Fibroblast of skin of scalp (primary cell): ENCODE measurements at places on chromosomes 7 and 10.

GRCh38 chr10:71220689-71221540, 8.5 kb downstream of the UNC5B start:
- DNase-seq = no peak

DNA sequence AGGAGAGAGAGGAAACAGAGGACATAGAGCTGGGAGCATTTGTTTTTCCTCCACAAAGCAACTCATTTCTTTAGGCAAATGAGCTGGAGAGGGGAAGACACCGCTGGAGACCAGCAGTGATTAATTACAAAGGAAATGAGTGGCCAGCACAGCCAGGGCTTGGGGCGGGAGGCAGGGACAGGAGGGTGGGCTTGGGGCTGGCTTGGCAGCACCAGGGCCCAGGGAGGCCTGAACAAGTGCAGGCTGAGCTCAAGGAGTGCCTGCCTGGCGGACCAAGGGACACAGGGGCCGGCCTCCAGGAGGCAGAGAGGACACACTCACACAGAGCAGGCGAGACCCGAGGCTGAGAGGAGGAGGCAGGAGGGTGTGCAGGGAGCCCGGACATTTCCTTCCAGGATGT, 149.0 kb upstream of the UNC5B start:
- no peak for DNase-seq

DNA sequence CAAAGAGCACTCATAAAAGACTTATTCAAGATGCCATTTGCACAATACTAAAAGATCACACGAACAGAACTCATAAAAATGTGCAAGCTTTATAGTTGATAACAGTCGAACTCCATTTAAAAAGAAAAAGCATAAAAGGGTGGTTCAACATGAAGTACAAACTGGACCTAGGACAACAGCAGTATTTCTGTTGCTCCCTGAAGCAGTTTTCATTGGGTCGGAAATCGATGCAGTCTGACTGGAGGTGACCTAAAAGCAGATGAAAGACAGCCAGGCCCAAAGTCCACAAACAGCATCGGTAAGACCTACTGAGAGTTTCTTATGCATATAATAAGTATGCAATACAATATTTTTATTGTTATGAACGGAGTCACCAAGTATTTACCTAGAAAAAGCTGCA, 23.9 kb downstream of the FAM171A1 start:
- DNase-seq = no peak

DNA sequence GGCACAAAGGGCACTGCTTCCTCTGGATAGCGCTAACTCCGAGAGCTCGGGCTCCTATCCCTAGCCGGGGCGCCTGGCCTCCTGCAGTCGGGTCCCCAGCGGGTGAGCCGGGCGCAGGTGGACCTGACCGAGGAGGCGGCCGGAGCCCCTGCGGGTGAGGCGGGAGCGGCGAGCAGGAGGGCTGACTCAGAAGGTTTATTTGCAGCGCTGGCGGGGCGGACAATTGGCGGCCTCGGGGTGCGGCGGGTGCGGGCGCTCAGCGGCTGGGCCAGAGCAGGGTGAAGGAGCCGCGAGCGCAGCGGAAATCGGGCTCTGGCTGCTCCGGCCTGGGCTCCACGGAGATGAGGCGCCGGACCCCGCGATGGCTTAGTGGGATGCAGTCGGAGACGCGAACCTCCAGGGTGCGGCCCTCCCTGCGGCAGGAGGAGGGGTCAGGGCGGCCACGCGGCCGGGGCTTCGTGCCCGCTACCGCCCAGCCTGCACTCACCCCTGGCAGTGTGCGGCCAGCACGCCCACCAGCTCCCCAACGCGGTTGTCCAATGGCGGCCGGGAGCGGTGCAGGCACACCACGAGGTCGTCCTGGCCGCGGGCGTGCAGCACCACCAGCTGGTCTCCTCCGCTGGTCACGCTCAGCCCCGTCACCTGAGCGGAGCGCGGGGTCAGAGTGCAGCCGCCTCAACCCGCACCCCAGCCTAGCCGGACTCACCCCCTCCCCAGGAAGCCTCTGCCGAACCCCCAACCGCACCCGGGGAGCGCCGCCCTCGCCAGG, 16.1 kb downstream of the MYO1G start:
- DNase-seq = peak; percentile 26

- no peak for DNase-seq
Measured at GRCh38 chr7:133077394-133077793, 4.5 kb downstream of the CHCHD3 start.

- no peak for DNase-seq
Measured at GRCh38 chr7:12174931-12175330, 36.2 kb upstream of the TMEM106B start.

- no peak for DNase-seq
Measured at GRCh38 chr7:33457039-33457438, 327.7 kb downstream of the BBS9 start.

GRCh38 chr7:42471573-42472174, 234.7 kb upstream of the GLI3 start:
- DNase-seq = no peak

DNA sequence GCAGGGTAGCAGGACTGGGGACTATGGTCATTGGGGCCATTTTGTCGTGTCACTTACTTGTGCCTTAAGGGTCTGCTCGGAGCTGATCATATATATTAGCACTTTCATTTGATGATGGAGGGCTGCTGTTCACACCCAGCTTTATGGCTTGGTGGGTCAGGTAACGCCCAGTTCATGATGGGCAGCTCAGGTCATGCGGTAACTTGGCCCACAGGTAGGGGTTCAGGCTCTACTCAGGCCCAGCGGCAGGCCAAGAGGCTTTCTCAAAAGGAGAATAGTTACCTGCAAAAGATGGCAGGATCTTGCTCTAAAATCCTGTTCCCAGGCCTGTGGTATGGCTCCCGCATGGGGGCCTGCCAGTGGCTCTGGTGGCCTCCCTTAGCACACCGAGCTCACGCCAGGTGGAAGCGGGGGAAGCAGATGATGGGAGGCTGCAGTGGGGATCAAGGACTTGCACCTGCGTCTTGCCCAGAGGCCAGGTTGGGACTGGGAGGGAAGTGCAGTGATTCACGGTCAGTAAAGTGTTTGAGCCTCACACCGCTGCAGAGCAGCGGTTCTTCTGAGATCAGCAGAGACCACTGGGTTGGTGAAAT, 109.5 kb downstream of the ADCY1 start:
- no peak for DNase-seq

DNA sequence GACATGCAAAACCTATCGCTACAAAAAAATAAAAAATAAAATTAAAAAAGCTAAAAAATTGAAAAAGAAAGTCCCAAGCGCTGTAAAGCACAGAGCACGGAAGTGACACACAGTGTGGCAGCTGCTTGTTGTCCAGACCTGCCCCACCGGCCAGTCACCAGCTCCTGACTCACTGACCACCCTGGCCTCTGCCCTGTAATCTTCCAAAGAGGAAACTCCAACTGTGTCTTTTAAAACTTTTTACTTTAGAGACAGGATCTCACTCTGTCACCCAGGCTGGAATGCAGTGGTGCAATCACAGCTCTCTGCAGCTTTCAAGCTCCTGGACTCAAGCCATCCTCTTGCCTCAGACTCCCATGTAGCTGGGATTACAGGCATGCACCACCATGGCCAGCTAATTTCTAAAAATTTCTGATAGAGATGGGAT, 23.6 kb downstream of the GNA12 start:
- peak; percentile 97 for DNase-seq

DNA sequence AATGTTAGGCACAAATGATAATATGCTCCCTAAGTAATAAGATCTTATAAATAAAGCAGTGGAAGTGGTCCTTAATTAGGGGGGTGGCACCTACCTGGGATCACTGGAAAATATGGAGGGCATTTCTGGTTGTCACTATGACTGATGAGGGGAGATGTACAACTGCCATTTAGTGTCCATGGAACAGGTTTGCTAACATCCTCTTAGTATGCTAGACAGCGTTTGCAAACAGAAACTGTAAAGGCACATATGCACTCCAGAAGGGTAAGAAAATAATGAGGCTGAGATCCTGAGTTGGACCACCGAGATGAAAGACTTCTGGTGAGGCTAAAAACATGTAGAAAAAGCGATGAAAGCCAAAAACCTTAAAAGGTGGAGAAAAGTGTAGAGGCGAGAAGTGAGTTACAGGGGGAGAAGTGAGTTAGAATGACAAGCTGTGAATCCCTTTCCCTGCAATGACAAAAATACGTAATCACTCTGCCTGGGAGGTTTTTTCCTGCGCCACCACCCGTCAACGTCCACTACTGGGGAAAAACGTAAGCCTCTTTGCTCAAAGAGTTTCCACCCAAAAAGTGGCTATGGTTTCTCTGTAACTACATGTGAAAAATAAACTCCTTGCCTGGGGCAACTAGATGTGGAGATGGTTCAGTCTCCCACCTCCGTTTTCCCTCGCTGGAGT, 767 bp downstream of the KRIT1 start:
- DNase-seq = peak; percentile 16

- DNase-seq = peak; percentile 0
Measured at GRCh38 chr7:13508586-13508985, 480.9 kb downstream of the ETV1 start.

- DNase-seq = peak; percentile 27
Measured at GRCh38 chr7:15620491-15621185, 58.8 kb upstream of the AGMO start.

GRCh38 chr10:70432101-70432500, 9.4 kb downstream of the NODAL start:
- no peak for DNase-seq

DNA sequence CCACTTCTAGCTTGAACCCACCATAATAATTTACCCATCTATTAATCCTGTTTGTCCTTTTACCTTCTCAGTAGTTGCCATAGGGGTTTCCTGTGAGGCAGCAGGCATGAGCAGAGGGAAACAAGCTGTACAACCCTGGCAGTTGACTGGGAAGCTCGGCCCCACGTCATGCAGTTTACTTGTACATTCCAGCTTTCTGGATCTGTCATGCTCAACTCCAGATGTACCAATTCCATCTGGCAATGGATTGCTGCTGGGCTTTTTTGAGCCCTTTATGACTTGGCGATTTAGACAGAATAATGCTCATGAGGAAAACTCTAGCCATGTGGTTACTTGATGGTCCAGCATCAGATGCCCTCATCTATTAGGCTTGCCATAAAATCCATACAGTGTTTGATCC, 112.5 kb downstream of the GNAI1 start:
- peak; percentile 27 for DNase-seq

- no peak for DNase-seq
Measured at GRCh38 chr7:106392144-106392543, 107.4 kb upstream of the NAMPT start.

DNA sequence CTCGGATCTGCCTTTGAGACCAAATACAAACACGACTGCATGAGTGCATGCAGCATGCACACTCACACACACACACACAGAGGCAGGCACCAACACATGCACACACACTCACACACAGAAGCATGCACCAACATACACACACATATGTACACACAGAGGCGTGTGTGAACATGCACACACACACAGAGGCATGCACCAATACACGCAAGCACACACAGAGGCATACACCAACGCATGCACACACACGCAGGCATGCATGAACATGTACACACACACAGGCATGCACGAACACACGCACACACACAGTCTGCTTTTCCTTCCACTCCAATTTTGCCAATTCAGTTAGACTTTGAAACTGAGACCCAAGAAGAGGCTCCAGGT, 67.3 kb upstream of the COL13A1 start:
- DNase-seq = no peak

- no peak for DNase-seq
Measured at GRCh38 chr7:1020849-1021251, 23.5 kb upstream of the GPR146 start.

- peak; percentile 70 for DNase-seq
Measured at GRCh38 chr10:59536167-59537014, 173.3 kb downstream of the SLC16A9 start.

DNA sequence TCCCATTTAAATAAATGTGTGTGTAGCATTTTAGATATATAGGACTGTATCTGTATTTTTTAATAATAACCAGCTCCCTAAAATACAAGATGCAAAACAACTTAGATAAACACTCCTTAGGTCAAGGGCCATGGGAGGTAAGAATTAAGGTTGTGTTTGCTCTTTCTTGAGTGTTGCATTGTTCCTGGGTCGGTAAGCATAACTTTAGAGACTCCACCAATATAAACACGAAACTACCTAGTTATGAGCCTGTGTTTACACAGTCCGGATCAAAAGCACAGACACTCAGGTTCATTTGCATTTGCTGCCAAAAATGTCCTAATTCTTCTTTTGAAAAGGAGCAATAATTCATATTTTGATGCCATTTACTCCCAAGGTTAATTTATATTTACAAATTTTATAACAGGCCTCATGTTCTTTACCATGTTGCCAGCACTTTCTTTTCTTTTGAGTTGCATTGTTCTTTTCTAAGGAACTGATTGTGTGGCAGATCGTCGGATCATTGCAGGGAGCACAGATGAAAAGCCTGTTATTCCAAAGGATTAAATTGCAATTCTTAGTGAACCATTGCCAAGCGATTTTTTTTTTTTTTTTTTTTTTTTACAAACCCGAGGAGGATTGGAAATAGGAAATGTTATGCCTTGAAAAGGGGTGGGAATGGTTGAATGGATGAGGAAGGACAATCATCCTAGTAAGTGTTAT, 45.8 kb upstream of the GLCCI1 start:
- no peak for DNase-seq

DNA sequence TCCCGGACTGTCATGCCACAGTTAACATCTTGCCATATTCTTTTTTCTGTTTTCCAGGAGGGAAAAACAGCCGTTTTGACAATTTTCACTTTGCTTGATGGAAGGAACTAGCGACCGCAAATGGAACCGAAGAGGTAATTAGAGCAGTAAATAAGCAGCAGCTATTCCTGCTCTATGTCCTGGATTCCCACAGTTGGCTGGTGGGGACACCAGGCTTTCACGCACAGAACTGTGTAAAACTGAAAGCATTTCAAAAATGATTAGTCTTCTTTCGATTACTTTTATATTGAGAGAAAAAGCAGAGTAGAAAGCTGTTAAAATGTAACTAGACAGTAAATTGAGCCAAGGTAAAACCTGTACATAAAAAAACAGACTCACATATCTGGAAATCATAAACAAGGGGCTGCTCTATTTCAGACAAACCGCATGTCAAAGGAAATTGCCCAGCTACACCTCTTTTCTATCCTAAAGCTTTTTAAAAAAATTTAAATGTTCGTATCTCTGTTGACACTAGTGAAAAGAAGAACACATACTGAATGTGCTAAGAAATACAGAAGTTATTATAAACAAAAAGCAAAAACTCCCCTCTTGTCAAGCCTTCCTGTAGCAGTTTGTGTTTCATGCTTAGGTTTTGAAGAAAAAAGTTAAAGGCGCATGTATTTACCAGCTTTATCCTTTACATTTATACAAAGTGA, 93.4 kb downstream of the RNF216 start:
- DNase-seq = no peak

GRCh38 chr7:133540096-133540860, 287.4 kb downstream of the EXOC4 start:
- no peak for DNase-seq

GRCh38 chr10:124708922-124709520, 35.2 kb downstream of the FAM53B start:
- DNase-seq = no peak

- DNase-seq = no peak
Measured at GRCh38 chr7:77182261-77182660, 17.4 kb downstream of the FGL2 start.
